ENCODE measurements at places on chromosomes 7 and 10.

GRCh38 chr7:80078159-80078731, 56.4 kb upstream of the GNAI1 start:
- DNase-seq, result no peak

DNA sequence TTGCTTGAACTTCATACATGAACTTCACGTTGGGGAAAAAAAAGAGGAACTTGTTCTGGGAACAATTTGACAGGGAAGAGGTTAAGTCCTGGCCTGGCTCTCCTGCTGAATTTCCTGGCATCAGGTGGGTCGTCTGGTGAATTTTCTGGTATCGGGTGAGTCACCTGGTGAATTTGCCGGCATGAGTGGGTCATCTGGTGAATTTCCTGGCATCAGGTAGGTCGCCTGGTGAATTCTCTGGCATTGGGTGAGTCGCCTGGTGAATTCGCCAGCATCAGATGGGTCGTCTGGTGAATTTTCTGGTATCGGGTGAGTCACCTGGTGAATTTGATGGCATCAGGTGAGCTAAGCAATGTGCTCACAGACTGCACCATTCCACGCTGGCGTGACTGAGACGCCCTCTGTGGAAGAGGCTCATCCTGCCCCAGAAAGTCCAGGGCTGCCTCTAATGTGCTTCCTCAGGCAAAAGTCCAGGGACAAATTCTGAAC, 255.4 kb downstream of the TCERG1L start:
- DNase-seq, result peak; percentile 54

DNA sequence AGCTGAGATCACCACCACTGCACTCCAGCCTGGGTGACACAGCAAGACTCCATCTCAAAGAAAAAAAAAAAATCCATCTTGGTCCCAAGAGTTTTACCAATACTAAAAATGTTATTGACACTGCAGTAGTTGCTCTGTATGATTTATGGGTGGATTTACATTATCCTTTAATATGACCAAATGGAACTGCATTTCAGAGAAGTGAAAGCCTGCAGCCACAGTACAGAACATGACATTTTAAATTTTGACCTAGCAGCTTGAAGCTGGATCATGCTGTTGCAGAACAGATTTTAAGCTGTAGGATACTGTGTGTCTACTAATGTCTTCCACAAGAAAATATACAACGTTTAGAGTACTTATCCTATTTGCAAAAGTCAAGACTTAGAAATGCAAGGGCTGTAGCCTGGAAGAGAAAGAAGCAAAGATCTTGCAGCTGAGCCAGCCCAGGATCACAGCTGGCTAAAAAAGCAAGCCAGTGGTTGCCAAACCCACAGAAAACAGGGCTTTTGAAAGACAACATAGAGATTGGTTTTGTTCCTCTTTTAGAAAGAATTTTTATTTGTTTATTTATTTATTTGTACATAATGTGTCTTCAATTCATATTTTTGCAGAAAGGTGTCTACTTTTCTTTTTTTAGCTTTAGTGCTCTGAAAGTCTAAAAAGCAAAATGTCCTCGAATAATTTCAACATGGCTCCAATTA, 55.2 kb upstream of the WNT16 start:
- DNase-seq, result no peak

DNA sequence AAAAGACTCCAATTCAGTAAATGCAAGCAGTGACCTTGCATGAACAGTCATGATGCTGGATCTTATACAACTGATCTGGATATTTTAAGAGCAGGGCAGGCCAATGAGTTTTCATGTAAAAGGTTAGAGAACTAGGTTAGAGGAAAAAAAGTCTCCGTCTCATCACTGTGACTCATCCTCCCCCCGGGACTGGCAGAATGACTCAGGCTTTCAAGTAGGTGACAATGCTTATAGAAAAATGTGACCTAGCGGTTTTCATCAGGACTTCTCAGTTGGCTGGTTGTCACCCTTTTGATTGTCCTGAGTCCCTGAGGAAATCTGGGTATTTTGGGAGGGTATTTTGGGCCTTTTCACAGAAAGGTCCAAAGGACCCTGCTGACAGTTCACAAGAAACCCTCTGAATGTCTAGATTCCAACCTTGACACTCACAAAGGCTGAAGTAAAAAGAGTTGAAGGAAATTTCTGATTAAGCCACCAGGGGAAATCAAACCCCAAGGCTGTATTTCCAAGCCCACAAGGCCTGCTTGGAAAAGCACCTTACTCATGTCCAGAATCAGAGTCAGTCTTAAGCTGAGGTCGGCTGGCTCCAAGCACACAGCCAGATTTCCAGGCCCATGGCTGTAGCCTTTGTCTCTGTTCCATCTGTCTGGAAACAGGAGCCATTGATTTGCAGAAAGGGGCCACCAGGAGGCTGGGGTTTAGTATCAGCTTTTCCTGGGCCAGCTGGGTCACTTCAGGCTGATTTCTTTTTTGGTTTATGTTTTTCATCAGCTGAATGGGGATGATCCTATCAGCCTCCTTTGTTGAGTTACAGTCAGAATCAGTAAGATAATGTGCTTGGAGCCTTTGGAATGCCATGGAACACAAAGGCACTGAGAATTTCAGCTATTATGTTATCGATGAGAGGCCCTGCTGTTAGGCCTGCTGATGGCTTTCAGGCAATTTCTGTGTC, 226.4 kb upstream of the HABP2 start:
- DNase-seq, result no peak

GRCh38 chr7:138885383-138886147, 87.6 kb upstream of the ATP6V0A4 start:
- no peak for DNase-seq

GRCh38 chr10:48564466-48565160, 40.3 kb downstream of the ARHGAP22 start:
- DNase-seq, result no peak

DNA sequence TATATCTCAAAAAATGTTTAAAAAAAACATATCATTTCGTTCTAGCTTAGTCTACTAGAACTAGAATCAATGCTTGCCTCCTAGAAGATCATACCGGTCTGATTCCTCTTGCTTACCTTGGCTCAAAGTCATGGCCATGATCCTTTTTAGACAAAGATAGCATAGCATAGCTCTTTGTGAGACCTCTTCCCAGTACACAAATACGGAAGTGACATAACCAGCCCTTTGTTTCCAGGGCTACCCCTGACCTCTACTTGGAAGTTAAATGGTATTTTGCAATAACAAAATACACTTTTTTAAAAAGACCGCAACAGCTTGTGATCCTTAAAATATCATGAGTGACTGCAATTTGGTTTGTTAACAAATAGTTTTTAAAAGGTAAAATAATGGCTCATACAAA, 130.7 kb upstream of the NOBOX start:
- no peak for DNase-seq

DNA sequence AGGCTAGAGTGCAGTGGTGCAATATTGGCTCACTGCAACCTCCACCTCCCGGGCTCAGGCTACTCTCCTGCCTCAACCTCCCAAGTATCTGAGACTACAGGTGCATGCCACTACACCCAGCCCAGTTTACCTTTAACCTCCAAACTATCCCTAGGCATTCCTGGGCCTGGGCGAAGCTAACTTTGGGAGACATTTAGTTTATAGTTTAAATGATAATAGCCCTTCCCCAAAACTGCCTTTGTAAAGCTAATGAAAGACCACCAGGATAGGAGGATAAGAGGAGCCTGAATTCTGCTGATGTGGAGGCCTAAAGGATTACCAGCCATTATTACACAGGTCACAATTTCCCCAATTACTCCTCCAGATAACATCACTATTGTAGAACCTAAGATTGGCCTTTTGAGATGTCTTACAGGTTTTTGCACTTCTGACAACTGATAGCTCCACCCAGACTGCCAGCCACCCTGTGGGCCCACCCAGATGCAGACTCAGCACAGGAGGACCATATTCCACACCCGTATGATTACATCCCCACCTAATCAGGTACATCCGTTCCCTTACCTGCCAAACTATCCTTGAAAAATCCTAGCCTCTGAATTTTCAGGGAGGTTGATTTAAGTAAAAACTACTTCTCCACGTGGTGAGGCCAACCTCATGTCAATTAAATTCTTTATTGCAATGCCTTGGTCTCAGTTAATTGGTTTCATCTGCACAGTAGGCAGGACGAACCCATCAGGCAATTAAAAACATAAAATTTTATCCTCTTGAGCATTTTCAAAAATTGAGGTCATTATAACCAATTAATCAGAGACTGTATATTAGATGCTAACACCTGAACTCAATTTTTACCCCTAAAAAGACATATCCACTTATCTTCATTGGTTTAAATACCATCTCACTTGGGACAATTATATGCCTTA, 62.3 kb upstream of the TMEM254 start:
- no peak for DNase-seq

- DNase-seq, result no peak
These were observed 346.1 kb upstream of the ANKRD30A start for GRCh38 chr10:36779238-36779846.

GRCh38 chr7:123757095-123757494, 8.3 kb upstream of the WASL start:
- DNase-seq, result no peak

DNA sequence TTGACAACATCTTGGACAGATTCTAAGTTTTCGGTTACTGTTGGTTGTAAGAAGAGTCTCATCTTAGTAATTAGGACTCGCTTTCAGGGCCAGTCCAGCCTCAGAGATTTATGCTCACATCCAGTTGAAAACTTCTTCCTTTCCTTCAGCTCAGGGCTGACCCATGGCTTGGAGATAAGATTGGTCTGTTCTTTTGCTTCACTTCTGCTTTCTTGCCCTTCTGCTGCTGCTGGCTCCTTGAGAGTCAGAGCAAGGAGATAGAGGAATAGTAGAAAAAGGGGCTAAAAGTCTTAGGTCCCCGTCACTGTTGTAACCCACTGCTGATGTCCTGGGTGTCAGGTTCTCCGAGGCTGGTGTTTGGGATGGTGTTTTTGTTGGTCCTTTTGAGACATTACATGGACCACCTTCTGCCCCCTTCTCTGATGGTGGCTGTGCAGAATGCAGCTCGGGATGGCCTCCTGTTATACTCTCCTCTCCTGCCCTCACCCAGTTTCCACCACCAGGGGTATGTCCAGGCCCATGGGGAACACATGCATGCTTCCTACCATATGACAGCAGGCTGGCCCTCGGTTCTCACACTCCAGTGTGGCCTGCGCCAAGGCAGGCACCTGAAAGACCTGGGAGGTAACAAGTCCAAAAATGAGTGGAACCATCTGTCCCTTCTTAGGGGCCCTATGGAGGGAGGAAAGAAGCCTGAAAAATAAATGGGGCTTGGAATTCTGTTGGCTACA, 67.8 kb upstream of the PCBD1 start:
- peak; percentile 24 for DNase-seq

GRCh38 chr10:85614566-85614965, 752.0 kb downstream of the GRID1 start:
- DNase-seq, result no peak
